ENCODE measurements at places on chromosomes 12 and 14.

- no peak for DNase-seq
Observed at GRCh38 chr12:121964813-121965643, 46.6 kb downstream of the CFAP251 start.

- DNase-seq, result no peak
Observed at GRCh38 chr12:98645572-98646067, 530 bp downstream of the APAF1 start.

DNA sequence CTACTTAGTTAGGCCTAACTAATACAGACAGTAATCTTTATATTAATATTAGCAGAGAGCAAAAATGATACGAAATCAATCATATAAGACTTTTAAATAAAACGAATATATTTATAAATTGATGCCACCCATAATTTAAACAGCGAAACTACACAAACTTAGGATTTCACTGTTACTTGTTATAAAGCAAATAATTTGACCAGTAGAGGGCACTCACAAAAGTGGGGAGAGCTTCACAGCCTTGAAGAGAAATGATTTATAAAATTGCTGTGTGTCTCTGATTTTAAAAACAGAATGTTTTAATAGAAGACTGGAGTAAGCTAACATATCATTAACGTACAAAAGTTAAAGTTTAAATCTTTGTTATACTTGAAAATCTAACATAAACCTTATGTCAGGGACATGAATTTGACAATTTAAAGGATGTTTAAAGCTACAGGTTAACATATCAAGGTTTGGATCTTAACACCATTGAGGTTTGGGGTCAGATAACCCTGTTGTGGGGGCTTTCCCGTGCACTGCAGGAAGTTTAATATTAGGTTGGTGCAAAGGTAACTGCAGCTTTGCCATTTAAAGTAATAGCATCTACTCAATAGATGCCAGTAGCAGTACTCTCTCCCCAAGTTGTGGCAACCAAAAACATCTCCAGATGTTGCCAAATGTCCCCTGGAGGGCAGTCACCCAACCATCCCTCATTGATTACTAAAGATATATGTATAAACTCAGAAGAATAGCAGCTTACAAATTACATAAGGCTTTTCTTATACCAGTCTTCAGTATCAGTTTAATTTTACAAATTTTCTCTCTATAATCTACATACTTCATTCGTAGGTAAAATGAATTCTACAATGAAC lies 9.3 kb downstream of the KRAS start:
- no peak for DNase-seq

DNA sequence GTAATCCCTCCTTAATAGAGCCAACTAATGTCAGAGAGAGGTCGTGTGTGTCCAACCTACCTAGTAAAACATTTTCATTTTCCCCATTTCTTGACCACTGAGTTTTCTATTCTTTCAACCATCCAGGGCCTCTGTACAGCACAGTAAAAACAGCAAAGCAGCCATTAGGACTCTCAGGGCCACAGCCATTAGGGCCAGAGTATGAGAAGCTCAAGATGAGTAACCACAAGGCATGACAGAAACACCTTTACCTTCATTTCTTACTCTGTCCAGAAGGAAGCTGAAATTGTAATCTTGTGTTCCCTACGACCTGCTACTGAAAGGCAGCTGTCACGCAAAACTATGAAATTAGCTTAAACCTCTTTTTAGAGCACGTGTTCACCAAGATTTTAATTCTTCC lies 2.3 kb downstream of the SPPL3 start:
- DNase-seq, result no peak

DNA sequence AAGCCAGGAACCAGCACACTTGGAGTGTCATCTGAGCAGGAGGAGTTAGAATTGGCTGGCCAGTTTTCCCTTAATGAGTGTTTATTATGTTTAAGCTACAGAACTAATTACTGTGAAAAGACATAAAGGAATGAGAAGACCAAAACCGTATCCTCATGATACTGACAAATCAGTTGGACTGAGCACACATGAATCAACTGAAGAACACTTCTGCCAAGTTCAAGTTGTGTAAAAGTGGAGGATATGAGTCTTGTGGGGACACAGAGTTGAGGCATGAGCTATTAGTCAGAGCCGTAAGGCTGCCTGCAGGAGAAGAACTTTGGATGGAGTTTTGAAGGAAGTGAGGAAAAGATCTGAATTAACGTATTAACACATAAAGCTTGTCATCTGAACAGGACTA lies 43.1 kb downstream of the HMGA2 start:
- no peak for DNase-seq

All from activated T-helper 1 cell treated with Interleukin-2 at 50 U/mL for 16 hours (primary cell).